CD4-positive, alpha-beta T cell treated with Interleukin-17A for 1 hour (primary cell): ENCODE measurements at places on chromosomes 11 and 22.

- no peak for DNase-seq
These were observed 34.7 kb downstream of the ALG9 start for GRCh38 chr11:111836721-111837120.

GRCh38 chr22:39699631-39700360 lies 129.2 kb downstream of the CACNA1I start:
- DNase-seq = no peak

- no peak for DNase-seq
These were observed 315.8 kb downstream of the CTTN start for GRCh38 chr11:70713988-70714665.

- no peak for DNase-seq
These were observed 365 bp downstream of the MGAT3 start for GRCh38 chr22:39457198-39457555.

- DNase-seq = no peak
These were observed 858.8 kb downstream of the TBC1D22A start for GRCh38 chr22:47621253-47621652.
